ENCODE measurements at places on chromosomes 2 and 18.

DNA sequence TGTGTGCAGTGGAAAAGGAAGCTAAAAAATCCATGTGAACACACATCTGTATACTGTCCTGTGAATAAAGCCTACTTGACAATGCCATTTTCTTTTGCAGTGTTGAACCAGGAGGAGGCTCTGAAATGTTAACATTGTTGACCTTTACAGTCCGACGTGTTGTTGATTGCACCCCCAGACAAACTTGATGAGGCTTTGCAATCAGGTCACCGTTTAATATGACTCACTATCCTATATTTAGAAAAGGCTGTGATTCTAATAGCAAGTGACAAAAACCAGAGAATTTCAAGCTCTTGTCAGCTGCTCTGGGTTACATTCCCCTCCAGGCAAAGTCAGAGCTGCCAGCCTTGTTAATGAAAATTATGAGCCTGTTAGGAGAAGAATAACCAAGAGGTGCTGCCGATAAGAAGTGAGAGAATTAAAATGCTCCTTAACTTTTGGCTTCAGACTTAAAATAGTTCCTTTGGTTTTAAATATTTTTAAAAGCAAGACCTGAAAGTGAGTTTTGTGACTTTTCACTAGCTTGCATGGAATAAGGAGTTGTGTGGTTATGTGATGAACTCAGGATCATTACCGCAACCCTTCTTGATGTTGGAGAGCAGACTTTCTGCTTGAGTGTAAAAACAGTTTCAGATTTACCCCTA, 162.1 kb downstream of the QPCT start:
- DNase-seq, result no peak

DNA sequence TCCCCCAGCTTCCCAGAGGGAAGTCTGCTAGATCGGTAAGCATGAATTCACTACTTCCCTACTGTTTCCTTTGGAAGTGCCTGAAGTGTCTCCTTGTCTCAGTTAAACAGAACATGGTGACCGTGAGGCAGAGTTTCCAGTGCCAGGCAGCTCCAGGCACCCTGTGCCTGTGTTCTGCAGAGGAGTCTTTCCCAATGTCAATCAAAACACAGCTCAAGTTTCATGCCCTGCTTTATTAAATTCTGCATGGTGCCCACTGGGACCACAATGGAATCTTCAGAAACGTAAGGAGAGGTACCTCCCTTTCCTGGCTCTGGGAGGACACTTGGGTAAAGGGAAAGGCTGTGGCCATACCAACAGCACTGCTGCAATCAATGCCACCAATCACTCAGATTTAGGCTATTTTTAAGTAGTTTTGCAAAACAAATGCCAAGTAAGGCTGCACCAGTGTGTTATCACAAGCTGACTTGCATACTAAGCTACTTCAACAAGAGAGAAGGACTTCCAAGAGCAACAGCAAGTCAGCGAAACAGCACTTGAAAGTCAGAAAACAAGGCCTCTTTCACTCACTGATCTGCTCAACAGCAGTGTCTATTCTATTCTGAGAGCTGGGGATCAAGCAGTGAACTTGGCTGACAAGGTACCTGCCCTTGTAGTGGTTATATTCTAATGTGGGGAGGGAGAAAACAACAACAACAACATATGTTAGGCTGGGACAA, 14.9 kb downstream of the LPIN2 start:
- no peak for DNase-seq

DNA sequence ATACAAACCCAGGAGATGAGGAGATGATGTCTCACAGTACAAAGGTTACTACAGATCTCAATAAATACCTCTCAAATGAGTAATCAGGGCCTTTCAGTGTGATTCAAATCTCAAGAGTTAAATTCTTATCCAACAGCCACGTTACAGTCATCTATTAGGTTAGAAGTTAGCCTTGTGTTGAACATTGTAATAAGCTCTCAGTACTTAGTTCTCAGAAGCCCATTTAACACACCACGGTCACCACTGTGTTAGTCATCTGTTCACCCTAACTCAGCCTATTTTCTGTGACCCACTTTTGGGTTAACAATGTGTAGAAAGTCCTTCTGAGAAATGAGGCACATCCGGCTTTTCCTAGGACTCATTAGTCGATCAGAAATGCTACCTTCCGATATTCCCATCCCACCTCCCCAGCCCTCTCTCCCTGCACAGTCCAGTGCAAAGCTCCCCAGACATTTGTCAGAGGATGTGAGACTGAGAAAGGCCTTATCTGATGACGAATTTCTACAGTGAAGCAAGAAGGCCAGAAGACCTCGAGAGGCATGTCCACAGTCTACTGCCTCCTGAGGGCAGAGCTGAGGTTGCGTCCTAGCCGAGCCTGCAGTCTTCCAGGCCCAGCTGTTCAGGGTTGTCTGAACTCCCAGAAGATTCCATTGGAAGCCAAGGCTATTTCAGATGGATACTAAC, 92.6 kb downstream of the ACTR2 start:
- no peak for DNase-seq

GRCh38 chr2:27702302-27702701, 38.6 kb downstream of the SLC4A1AP start:
- no peak for DNase-seq

GRCh38 chr2:23286031-23286757, 98.8 kb upstream of the KLHL29 start:
- DNase-seq, result no peak

GRCh38 chr18:32770054-32770665, 2.7 kb downstream of the KLHL14 start:
- DNase-seq, result no peak

DNA sequence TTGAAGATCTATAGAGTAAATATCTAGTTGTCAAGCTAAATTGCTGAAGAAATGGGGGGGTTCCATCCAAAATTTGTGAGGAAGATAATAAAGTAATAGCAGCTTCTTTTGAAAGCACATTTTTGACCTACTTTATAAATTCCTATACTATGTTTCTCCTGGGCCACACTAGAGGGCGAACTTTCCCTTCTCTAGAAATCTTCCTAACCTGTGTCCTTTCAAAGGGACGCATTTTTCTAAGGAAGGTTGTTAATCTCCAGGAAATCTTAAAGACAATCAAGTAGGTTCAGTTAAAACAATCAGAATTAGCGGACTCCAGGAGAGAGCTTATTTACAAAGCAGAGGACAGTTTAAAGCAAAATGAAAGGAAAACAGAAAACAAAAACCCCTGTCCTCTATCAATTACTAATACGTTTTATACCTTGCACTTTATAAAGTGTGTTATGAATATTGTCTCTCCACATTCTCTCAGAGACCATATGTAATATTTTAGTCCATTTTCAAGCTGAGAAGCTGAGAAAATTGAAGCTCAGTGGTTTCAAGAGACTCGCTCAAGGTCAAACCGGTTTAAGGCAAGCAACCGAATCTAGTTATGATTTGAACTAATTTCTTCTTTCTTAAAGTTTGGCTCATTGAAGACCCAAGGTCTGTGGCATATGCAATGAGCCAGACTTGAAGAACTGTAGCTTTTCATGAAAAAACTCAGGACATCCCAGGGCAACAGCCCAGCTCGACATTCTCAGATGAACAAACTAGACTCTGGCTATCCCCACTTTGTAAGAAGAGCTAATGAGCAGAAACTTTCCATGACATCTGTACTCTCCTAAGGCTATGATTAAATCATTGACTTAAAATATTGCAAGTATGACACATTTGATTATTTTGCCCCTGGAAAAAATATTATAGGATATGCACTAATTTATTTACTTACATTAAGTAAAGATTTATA, 273.6 kb downstream of the PAX3 start:
- no peak for DNase-seq

GRCh38 chr2:98020516-98020915, 24.8 kb upstream of the TMEM131 start:
- DNase-seq, result no peak

DNA sequence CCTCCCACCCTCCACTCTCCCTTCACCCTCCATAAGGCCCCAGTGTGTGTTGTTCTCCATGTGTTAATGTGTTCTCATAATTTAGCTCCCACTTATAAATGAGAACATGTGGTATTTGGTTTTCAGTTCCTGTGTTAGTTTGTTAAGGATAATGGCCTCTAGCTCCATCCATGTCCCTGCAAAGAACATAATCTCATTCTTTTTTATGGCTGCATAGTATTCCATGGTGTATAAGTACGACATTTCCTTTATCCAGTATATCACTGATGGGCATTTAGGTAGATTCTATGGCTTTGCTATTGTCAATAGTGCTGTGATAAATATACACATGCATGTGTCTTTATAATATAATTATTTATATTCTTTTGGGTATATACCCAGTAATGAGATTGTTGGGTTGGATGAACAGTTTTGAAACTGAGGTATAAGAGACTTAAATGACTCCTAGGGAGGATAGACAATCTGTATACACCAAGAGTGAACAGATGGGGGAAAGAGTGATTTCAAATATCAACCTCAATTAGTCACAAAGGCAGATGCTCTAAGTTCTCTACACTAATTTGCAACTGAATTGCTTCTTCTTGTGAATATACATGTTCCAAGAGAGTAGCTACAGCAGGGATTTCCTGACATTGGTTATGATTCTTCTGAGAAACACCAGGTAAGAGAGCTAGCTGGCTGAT, 23.7 kb downstream of the CWC22 start:
- DNase-seq, result no peak

GRCh38 chr2:57720728-57721627, 325.6 kb upstream of the VRK2 start:
- peak; percentile 0 for DNase-seq

GRCh38 chr18:45328296-45328695, 287.0 kb upstream of the SLC14A2 start:
- no peak for DNase-seq

Measured in stimulated activated CD8-positive, alpha-beta memory T cell treated with anti-CD3 and anti-CD28 coated beads, Interleukin-7, amount 100 ng/mL, for 4 hours (primary cell).